Testis (tissue), 5 donors: ENCODE measurements at places on chromosomes 13 and 19.

DNA sequence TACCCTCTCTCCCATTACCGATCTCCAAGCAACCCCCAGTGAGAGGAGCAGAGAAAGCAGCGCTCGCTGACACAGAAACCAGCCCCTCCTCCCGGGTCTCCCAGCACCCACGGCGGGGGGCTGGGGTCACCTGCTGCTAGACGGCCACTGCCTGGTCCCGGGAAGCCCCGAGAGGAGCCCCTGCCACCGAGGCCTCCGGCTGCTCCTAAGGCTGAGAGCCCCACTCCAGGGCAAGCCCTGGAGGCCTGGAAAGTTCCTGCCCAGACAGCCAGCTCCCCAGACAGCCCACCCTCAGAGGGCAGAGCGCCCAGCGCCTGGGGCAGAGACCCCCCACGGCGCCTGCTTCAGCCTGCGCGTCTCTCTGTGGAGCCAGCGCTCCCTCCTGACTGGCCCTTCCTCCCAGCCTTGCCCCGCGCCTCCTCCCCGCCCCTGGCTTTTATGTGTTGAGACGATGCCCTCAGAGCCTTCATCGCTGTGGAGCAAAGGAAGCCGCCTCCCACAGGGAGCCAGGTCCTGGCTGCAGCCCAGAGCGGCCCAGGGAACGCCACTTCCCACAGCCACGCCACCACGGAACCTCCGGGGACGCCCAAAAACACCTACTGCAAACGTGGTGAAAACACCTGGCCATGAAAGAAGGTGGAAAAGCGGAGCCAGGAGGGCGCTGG lies 51.1 kb downstream of the MLLT1 start:
- DNase-seq, result no peak

DNA sequence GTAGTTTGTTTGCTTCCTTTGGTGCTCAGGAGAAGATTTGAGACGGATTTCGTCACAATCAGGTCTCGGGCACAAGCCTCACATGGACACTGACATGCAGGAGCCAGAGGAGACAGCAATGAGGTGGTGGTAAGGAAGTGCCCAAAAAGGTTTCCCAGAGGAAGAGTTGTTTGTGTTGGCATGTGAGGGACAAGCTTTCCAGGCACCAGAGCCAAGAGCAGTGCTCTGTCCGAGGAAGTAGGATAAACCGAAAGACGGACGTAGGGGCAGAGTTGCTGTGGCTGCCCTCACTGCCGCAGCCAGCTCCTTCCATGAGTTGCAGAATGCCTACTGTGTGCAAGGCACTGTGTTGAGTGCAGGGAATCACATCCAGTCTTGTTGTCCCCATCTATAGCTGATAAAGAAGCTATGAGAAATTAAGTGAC lies 27.7 kb downstream of the SAE1 start:
- no peak for DNase-seq

DNA sequence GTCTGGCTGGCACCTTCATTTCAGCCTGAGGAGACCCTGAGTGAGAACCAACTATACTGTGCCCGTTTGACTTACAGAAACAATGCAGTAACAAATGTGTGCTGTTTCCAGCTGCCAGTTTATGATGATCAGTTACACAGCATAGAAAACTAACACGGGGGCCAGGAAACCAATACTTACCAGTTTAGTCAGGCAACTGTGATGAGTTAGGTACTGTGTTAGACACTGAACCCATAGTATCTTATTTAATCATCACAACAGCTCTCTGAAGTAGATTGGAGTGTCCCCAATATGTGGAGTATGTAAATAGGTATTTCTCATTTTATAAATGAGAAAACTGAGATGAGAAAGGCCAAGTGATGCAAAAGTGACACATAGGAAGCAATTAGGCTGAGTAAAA lies 620.9 kb upstream of the KLF12 start:
- no peak for DNase-seq

DNA sequence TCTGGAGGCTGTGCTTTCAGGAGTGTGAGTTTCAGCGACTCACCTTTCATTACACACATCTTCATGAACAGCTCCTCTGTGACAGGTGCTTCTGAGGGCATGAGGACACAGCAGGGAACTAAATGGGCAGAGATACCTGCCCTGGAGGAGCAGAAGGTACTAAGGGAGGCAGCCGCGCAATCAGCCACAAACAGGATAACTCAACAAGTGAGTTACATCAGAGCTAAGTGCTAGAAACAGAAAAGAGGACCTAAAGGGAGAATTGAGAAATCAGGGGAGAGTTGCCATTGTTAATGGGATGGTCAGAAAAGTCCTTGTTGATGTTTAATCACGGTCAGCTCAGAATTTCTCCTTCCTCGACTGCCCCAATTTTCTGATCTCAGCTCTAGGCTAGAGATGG lies 42.5 kb downstream of the SYDE1 start:
- DNase-seq, result no peak

DNA sequence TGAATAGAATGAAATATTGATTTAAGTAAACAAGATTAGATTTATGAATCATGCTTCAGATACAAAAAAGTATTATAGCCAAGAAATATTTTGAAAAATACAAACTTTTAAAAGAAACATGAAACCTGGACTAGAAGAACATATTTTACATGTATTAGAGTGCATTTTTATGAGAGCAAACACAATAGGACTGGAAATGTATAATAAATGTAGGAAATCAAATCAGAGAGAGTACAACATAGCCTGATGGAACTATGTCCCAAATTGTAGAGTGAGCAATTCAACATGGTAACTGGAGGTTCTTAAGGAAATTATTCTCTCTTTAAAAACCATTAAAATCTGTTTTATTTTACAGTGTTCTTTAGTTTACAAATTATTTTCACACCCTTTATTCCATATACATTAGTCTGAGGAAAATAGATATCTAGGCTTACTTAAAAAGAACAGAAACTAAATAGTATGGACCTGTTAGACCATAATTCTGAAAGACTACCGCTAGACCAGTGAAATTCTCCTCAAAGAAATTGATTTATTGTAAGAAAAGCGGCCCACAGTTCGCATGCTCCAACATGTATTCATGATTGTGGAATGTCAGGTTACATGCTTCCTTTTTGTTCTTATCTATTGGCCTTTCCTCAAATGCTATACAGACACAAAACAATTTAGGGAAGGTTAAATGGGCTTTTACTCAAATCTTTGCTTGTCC lies 1526.5 kb upstream of the SLC10A2 start:
- DNase-seq, result no peak

DNA sequence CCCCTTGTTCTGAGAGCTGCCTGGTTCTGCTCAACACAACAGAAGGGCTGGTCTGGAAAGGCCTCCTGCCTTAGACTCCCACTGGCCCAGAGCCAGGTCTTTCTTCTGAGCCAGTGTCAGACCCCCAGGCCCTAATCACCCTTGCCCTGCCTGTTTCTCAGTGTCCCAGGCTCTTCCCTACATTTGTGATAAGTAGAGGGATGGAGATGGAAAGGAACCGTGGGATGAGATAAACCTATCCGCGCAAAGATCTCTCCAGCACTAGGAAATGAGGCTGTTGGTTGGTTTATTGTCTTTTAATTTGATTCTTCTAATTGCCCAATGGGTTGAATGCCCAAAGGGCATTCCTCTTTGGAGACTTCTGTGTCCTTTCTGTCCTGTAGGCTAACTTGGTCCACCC lies 470.0 kb downstream of the TSHZ3 start:
- no peak for DNase-seq
